Upper lobe of left lung (tissue), 6 donors: ENCODE measurements at places on chromosomes 3 and 15. TPM values are rescaled to one million over a fixed set of nuclear protein-coding genes. Genes with fewer than 3 reads are reported as not detected.
A peak's percentile ranks its signal among the peaks of the same experiment; 100 is the strongest.

GRCh38 chr3:182124716-182125115 is 413.0 kb downstream of the SOX2 start:
- H3K27me3 ChIP-seq: no peaks in the 10 kb centered on the region
- no peak for DNase-seq
- H3K27ac ChIP-seq: no peak overlapping the region
- no peak overlapping the region for H3K4me3 ChIP-seq
- H3K36me3 ChIP-seq: no peaks in the 10 kb centered on the region

DNA sequence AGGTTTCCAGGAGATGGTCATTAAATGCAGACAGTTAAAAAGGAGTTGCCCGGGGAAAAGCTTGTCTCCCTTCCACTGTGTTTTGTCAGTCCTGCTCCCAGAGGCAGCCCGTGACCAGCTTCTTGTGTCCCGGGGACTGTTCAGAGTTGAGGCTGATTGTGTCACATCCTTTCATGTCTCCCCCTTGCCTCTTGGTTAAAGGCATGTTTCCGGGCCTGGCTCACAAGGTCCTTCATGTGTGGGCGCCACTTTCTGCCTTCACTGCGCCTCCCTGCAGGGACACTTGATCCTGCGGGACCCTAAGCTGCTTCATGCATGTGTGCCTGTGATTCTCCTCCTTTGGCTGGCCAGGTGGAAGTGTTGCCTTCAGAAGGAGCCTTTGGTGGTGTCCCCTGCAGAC is 9.2 kb downstream of the CHCHD6 start:
- DNase-seq: no peak
- H3K4me3 ChIP-seq: no peak overlapping the region
- no peaks in the 10 kb centered on the region for H3K36me3 ChIP-seq
- no peak overlapping the region for H3K27ac ChIP-seq

Gene NTRK3
- total RNA-seq: 1.4 TPM

Gene RBMS3
- 60.2 TPM for total RNA-seq

Gene LRRC34
- 4.2 TPM for total RNA-seq

Gene SCG5
- total RNA-seq: not detected

Gene KBTBD13
- not detected for total RNA-seq

- no peak overlapping the region for H3K4me3 ChIP-seq
- H3K27ac ChIP-seq: no peak overlapping the region
- H3K36me3 ChIP-seq: no peaks in the 10 kb centered on the region
Measured at GRCh38 chr3:14631101-14631497, 20.5 kb upstream of the CCDC174 start.

Gene CIAO2A
- 55.8 TPM for total RNA-seq

DNA sequence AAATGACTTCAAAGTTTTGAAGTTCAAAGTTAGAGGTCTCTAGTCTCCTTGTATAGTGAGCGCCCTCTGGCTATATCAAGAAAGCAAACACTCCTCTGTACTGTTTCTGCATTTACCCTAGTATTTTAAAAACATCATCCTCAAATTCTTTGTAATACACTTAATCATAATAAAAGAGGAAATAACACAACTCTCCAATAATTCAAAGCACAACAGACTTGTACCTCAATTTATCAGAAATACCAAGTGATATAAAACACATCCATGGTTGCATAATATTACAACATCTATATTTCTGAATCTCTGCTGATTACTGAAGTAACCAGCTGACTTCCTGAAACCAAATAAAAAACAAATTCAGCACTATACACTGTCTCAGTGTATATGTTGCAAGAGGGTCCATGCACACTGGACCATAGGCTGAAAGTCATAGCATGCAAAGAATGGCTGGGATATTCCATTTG is 12.5 kb downstream of the PLOD2 start:
- no peak for DNase-seq
- H3K4me3 ChIP-seq: no peak overlapping the region
- H3K4me1 ChIP-seq: peaks cover 4% of the 10 kb centered on the region
- no peaks in the 10 kb centered on the region for H3K36me3 ChIP-seq

DNA sequence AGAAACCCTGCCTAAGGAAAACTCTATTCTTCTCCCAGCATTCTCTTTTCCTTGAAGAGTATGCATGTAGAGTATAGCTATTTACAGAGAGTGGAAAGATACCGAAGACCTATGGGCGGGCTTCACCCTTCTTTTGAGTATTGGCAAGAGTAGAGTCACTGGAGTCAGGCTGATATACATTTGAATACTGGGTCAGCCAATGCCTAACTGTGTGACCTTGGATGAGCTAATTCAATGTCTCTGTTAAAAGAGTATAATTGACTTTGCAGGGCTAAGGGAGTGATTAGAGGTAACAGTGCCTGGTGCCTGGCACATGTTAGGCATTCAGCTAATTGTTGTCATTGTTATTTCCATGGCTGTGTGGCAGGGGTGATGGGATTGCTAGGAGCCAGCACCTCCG is 75.6 kb downstream of the TUSC7 start:
- H3K27me3 ChIP-seq: no peaks in the 10 kb centered on the region
- H3K4me1 ChIP-seq: no peaks in the 10 kb centered on the region
- H3K4me3 ChIP-seq: no peak overlapping the region
- DNase-seq: no peak
- H3K36me3 ChIP-seq: no peaks in the 10 kb centered on the region
- H3K27ac ChIP-seq: no peak overlapping the region

Gene GREM1
- total RNA-seq: 0.89 TPM

DNA sequence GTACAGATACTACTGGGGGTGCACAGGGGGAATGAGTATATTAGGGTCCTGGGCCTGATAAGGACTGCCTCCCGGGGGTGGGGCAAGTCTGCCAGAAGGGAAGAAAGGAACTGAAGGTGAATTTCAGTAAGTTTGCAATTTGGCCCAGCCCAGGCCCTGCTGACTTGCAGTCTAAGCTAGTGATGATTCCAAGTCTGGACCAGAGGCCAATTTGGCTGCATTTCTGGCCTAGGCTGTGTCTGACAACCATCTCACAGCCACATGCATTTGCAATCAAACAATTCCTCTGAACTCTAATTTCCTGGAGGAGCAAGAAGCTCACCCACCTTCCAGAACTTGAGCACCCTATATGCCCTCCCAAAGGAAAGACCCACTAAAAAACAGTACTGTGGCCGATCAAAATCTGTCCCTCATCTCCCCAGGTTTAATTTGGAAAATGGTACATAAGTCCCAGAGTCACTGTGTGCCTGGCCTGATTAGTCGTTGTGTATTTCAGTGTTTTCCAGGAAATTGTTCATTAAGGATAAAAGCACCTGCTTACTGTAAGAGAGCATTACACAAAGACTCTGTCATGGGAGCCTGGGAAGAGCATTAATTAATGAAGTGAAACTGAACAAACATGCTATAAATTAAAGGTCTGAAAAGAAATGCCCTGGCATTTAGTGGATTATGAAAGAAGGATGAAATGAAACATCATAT is 114.5 kb downstream of the MEGF11 start:
- H3K36me3 ChIP-seq: no peaks in the 10 kb centered on the region
- H3K27me3 ChIP-seq: no peaks in the 10 kb centered on the region
- H3K4me3 ChIP-seq: no peak overlapping the region
- DNase-seq: no peak

Gene ISLR
- total RNA-seq: 48.4 TPM

GRCh38 chr15:72116731-72117485 is 1.0 kb downstream of the MYO9A start:
- H3K36me3 ChIP-seq: no peaks in the 10 kb centered on the region
- peak overlapping the region; percentile 60 for H3K4me3 ChIP-seq
- H3K4me1 ChIP-seq: peaks cover 26% of the 10 kb centered on the region
- H3K27ac ChIP-seq: peak overlapping the region; percentile 93

DNA sequence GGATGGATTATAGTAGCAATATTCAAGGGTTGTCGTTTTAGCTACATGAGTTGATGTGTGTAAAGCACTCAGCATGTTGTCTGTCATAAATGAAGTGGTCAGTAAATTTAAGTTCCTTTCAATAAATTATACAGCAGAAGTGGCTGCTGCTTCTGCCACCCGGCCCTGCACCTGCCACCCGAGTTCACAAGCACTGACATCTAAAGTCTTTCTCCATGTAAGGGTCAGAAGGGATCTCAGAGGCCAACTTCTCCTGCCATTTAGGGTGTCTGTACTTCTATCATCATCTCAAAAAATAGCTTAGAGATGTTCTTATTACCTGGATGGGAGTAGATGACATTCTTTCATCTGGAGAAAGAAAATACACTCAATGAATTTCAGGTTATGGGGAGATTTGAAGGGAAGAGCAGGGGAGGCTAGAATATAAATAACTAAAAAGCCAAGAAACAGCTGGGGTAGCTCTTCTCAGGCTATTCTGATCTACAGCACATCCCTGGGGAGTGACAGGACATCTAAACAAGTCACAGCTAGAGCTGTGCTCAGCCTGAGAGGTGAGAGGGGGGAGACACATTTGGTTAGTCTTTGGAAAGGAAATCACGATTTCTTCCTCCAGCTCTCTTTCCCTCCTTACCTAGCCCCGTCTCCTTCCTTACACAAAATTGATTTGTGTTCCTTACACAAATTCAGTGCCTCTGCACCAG is 8.0 kb downstream of the GCSAM start:
- no peak overlapping the region for H3K4me3 ChIP-seq
- no peak overlapping the region for H3K27ac ChIP-seq
- DNase-seq: peak; percentile 8
- H3K27me3 ChIP-seq: no peaks in the 10 kb centered on the region
- peaks cover under 1% of the 10 kb centered on the region for H3K4me1 ChIP-seq
- H3K36me3 ChIP-seq: no peaks in the 10 kb centered on the region

DNA sequence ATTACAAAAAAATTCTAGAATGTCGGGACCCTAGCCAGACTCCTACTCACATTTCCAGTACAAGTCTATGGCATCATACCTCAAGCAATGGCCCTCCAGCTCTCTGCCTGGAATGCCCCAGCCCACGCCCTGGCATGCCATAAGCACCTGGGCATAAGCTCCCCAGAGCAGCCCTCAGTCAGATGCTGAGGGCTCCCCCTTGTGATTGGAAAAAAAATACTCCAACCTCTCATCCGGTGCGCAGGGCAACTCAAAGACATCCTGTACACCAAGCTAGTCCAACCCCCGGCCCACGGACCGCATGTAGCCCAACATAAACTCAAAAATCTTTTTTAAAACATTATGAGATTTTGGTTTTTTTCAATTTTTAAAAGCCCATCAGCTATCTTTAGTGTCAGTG is 115.4 kb downstream of the NEK10 start:
- H3K36me3 ChIP-seq: no peaks in the 10 kb centered on the region
- peak; percentile 15 for DNase-seq
- H3K4me1 ChIP-seq: no peaks in the 10 kb centered on the region
- no peak overlapping the region for H3K27ac ChIP-seq

DNA sequence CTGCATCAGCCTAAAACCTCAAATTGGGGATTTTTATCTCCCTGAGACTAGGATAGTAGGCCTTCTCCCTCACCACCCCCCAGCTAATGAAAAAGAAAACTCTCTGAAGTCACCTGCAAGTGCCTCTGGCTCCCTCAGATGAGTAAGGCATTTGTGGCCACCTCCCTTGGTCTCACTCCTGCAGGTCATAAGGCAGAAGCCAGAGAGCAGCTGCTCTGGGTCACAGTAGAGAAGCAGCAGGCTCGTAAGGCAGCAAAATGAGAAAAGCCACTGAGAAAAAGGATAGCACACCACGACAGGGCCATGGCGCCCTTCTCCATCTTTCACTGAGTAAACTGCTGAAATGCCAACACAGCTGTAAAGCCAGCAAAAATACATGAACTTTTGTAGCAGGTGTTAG is 296.7 kb upstream of the DPH6 start:
- H3K4me3 ChIP-seq: no peak overlapping the region
- H3K36me3 ChIP-seq: no peaks in the 10 kb centered on the region
- no peaks in the 10 kb centered on the region for H3K27me3 ChIP-seq
- DNase-seq: no peak
